ENCODE measurements at places on chromosomes 1 and 21. TPM values are rescaled to one million over a fixed set of nuclear protein-coding genes. Genes with fewer than 3 reads are reported as not detected.

The AP4B1 gene
- total RNA-seq = 52.1 TPM

The C1orf216 gene
- 9.9 TPM for total RNA-seq

The FABP3 gene
- total RNA-seq = not detected

The TSACC gene
- 0.40 TPM for total RNA-seq

The HNRNPU gene
- total RNA-seq = 563 TPM

The TMEM81 gene
- 1.7 TPM for total RNA-seq

The LCE1C gene
- total RNA-seq = not detected

- DNase-seq = no peak
Measured at GRCh38 chr21:41971891-41972290, 18.1 kb upstream of the C2CD2 start.

- DNase-seq = no peak
Measured at GRCh38 chr1:53651356-53651755, 87.6 kb downstream of the GLIS1 start.

DNA sequence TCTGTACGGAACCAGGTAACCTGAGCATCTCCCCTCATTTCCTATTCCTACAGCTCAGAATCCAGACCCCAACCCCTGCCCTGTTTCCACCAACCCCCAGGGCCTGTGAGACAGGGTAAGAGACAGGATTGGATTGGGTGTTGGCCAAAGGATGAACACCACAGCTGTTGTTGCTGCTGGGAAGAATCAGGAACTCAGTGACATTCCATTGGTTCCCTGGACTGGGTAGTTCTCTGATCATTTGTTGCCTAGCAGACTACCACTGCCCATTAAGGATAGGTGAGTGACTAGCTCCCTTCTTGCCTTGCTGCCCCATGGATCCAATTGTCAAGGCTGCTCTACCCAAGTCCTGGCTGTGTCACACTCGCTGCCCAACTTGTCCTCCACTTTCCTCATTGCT, 10.0 kb downstream of the NCSTN start:
- DNase-seq = no peak

DNA sequence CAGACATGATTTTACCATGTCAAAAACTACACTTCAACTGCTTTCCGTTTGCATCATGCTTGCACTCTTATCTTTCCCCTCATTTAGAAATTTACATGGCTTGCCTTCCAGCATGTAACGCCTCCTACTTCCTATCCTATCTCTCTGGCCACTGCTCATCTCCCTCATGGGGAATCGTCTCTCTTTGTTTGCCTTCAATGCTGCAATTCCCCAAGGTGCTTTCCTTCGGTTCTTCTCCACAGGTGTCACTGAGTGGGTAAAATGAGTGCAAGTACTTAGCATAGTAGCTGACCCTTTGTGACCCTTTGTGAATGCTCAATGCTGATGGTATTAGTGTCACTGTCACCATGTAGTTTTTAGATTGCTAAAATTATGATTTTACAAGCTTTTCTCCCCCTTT, 63.1 kb downstream of the APP start:
- no peak for DNase-seq

DNA sequence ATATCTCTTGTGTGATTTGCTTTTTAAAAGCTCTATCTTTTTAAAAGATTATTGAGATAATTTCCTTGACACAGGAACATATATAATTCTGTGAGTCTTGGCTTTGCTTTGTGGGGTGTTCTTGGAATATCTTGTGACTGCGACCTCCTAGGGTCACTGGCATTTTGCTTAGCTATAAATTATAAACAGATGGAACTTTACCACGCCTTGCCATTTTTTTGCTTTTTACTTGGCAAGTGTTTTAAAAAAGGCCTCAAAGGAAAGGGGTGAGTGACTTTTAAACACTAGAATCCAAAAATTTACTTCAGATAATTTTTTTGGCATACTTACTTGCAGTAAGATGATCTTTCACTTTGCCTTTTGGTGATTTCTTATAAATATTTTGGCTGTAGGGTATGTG, 43.6 kb downstream of the ALG6 start:
- DNase-seq = no peak

DNA sequence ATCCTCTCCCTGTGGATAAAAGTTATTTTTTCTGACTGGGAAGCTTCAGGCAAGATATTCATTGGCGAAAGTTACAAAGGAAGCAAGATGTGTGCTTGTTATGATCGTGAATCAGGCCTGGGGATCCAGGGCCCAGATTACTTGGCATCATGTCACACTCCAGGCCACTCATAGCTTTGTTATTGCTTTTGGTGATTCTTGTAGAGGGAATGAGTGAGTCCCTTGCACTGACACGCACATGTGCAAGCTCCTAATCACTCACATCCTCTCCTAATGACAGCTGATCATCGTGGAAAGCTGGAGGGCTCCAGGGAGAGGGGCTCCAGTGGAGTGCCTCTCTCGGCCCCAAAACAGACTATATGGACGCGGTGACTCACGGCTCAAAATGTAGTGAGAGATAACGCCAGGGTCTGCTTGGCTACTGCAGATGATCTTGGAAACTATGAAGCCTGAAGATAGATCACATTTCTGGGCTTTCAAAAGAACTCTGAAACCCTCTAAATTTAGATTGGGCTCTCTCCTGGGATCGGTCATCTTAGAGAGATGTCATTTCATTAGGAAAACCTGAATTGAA, 481.1 kb upstream of the USP24 start:
- DNase-seq = no peak

DNA sequence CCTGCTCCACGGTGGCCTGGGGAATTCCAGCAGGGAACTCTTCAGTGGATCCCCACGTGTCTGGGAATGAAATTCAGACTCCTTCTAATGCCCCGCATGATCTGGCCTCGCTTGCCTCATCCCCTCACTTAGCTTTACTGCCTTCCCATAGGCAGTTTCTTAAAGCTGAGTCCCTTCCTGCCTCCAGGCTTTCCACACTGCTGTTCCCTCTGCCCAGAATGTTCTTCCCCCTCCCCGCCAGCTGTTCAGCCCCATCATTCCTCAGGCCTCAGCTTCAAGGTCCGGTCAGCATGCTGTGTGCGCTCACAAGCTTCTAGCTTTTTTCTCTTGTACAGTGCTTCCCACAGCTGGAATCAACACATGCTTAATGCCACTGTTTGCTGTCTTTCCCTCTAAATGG, 54.9 kb upstream of the WASF2 start:
- no peak for DNase-seq

- DNase-seq = no peak
Measured at GRCh38 chr1:165551469-165551868, 7.7 kb downstream of the LRRC52 start.

- no peak for DNase-seq
Measured at GRCh38 chr21:25934771-25935224, 200.0 kb downstream of the GABPA start.

DNA sequence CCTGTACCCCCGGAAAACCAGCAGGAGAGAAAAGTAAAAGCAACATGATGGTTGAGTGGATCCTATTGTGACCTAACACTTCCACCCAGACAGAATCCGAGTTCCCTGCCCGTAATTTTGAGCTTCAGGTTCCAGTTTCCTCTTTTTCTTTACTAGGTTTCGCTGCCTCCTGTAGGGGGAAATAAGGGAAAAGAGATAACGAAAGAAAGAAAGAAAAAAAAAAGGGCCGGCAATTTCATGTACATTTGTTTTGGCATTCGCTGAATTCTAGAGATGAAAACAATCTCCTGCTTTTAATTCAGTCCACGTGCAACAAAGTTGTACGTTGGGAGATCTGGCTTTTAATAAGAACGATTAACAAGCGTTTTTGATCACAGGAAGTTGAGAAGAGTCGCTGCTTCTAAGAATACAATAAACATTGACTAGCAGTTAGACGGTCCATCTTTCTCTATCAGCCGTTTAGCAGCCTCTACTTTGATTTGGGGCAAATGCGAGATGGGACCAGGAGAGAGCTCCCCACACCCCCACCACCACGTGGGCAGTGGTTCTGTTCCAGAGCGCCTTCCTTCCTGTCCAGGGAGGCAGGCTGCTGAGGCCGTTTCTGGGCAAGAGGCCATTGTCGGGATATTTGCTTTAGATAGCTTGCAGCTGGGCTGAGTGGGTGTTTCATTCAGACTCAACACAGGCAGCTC, 155.9 kb upstream of the RUNX1 start:
- DNase-seq = no peak

- DNase-seq = no peak
Measured at GRCh38 chr1:57887964-57888491, 464.2 kb upstream of the DAB1 start.

DNA sequence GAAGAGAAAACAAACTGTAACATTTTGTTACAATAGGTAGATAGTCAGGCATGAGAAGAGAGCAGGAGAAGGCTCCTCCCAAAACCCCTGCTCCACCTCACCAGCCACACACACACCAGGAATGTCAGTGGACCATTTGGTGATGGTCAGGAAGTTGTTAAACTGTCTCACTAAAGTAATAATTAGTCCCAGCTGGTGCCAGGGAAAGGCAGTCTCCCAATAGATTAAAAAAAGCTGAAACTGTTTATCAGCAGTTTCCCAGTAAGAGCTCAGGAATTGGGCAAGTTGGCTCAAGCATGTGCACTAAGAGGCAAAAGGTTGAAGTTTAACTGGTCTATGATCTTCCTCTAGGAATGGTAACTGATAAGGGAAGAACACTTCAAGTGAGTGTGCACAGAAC, 249.6 kb downstream of the COL11A1 start:
- DNase-seq = no peak

DNA sequence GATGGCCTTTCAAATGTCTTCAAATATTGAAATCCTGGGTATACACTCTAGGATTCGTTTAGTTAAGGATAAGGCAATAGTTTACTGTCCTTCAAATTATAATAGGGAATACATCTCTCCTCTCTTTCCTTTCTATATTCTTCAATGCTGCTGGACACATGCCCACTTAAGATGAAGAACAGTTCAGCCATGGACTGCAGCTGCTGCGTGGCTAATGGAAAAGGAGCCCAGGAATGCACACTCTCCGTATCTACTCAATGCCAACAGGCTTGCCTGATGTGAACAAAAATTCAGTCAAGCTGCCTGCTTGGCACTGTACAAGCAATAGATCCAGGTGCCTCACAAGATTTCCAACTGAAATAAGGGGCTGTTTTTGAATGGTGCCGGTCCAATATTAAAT, 321.2 kb upstream of the LYPLAL1 start:
- no peak for DNase-seq

All from T-helper 17 cell (primary cell).